ENCODE measurements at places on chromosomes 2 and 18.

GRCh38 chr2:136423516-136423996 is 305.6 kb upstream of the CXCR4 start:
- peak; percentile 55 for DNase-seq

- no peak for DNase-seq
Measured at GRCh38 chr2:220946552-220946951, 625.6 kb downstream of the EPHA4 start.

GRCh38 chr18:61943175-61943964 is 50.6 kb upstream of the RNF152 start:
- DNase-seq, result no peak

GRCh38 chr2:196453613-196454047 is 185.9 kb upstream of the CCDC150 start:
- DNase-seq, result no peak

GRCh38 chr2:86760371-86760770 is 30.3 kb downstream of the CD8A start:
- no peak for DNase-seq

DNA sequence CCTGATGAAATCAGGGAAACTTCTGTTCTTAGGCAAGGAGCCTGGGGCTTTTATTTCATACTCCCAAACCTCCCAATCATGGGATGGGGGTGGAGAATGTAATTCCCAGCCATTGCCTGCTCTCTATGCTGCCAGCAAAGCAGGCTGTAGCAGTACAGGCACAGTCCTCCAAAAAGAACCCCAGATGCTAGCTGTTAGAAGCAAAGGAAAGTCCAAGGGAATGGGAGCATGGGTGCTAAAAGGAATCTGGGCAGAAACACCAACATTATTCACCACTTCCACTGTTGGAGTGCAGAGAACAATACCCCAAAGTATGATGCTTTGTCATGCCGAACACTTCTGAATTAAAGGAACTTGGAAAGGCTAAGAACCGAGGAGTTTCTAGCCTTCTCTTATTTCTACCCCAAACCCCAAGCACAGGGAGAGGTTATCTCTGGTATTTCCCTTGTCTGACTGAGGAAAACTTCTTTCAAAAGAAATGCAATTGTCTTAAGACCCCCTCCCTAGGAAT is 24.7 kb downstream of the MDH1 start:
- DNase-seq, result no peak

GRCh38 chr2:237130562-237131421 is 45.1 kb downstream of the COPS8 start:
- DNase-seq, result no peak

- DNase-seq, result no peak
Measured at GRCh38 chr2:10912076-10912731, 470 bp downstream of the KCNF1 start.

GRCh38 chr2:164877169-164877568 is 35.5 kb upstream of the COBLL1 start:
- no peak for DNase-seq

GRCh38 chr2:136305517-136306192 is 187.7 kb upstream of the CXCR4 start:
- peak; percentile 38 for DNase-seq

- DNase-seq, result no peak
Measured at GRCh38 chr2:72143441-72144273, 4.0 kb downstream of the CYP26B1 start.

DNA sequence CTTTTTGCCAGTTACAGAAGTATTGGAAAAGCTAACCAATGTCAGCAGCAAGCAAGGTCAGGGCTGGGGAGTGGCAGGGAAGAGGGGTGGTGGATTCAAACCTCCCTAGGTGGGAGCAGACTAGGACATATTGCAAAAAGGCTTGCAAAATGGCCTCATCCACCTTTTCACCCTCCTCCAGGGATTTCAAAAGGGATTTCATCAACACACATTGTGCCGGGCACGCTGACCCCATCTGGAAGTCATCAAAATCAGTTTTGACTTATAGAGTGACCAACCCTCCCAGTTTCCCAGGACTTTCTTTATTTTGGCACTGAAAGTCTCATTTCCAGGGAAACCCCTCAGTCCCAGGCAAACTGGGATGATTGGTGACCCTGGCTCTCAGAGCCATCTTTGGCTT is 94.7 kb downstream of the BIN1 start:
- no peak for DNase-seq

DNA sequence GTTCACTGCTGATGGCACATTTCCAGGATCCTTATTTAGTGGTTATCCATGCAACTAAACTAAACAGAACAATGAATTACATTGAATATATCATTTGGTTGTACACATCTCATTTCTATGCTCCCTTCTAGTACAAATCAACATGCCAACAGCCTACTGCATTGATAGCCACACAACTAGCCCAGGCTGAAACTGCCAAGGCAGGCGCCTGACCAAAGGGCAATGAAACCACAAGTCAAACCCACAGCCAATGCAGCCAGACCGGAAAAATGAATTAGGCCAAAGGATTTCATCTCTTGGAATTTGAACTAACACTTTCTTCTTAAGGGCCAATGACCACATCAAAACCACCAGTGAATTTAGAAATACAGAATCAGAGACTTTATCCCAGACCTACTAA is 196.4 kb downstream of the NOL4 start:
- no peak for DNase-seq

GRCh38 chr2:55989405-55989804 is 65.8 kb upstream of the EFEMP1 start:
- no peak for DNase-seq

- DNase-seq, result no peak
Measured at GRCh38 chr2:63425079-63425416, 163.2 kb downstream of the WDPCP start.

- DNase-seq, result no peak
Measured at GRCh38 chr2:171318463-171318934, 115.3 kb downstream of the METTL8 start.

DNA sequence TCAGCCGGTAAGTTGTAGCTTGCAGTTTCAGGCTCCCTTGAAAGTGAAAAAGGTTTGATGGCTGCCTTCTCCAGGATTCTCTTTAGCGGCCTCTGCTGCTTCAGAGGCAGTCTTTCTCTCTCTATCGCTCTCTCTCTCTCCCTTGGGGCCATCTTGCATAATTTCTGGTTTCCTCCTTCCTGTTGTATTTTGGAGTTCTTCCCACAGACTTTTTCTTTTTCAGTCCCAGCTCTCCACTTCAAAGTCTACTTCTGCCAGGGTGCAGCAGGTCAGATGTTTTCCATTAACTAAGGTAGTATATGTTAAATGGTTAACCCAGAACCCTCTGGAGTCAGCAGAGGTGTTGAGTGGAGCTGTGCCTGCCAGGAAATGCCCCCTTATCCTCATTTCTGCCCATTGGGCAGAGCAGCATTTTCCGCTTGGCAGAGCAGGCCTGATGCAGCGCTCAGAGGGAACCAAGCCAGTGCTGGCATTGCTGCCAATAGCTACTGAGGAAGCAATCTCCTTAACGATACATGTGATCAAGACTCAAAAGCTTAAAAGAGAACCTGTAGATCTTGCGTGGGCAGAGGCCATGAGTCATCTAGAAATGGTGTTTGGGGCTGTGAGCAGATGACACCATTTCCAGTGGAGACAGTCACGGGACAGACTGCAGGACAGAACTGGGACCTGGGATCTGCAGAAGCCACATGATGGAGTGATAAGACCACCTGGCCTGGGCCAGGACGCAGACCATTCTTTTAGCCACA is 20.8 kb downstream of the DBI start:
- DNase-seq, result no peak

GRCh38 chr2:196640031-196640548 is 575 bp downstream of the CCDC150 start:
- no peak for DNase-seq

GRCh38 chr2:44433895-44434294 is 72.1 kb downstream of the CAMKMT start:
- DNase-seq, result no peak

GRCh38 chr2:191155608-191156071 is 4.8 kb upstream of the STAT4 start:
- no peak for DNase-seq

DNA sequence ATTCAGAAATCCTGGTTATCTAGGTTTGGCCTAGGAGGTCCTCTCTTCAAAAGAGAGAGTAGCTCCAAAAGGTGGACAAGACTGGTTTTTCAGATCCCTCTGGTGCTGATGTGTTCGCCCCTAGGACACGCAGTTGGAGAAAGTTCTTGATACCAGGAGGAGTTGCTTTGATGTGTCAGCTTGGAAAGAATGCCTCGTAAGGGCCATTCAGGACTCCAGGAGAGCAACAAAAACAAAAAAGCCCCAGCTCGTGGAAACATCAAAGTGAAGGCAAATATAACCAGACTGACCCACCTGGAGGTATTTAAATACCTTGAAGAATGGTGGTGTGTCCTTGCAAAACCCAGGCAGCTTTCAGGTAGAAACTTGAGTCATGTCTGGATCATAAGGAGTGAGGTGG is 12.5 kb upstream of the LBH start:
- DNase-seq, result no peak

- no peak for DNase-seq
Measured at GRCh38 chr18:70333316-70333715, 44.5 kb downstream of the SOCS6 start.

DNA sequence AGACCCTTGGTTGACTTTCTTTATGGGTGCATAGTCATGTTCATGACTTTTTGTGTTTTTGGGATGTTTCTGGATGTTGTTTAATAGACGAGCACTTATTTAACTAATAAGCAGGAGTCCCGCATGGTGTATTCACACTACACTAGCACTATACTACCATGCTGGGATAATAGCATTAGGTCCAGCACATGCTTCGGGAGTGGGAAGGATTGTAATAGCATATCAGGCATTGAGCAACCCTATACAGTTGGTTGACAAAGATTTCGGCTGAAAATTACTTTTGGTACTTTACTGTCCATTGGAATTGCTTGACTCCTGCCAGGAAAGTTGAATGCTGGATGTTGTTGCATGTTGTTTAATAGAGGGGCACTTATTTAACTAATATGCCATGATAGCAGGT is 2.8 kb downstream of the SH3RF3 start:
- DNase-seq, result no peak

DNA sequence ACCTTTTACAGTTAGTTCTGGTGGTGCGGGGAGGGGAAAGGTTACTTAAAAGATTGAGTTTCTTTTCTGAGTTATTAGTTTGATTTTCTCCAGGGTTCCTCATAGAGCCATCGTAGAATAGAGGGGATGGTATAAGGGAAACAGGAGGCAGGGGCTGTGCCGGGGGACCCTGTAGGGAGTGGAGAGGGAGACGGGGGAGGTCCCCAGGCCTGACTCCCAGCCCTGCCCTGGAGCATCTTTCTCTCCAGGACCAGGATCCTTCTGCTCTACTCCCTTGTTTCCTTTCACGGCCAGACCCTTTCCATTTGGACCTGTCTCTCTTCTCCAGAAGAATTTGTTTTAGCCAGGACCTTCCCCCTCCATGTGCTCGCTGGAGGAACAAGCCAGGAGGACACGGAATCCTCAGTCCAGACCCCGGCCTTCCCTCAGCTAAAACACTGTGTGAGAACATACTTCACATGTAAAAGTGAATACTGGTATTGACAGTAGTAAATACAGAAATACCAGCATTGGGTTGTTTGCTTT is 35.4 kb downstream of the DGKD start:
- DNase-seq, result no peak

- DNase-seq, result no peak
Measured at GRCh38 chr2:231379266-231380215, 16.0 kb upstream of the B3GNT7 start.

GRCh38 chr2:26488463-26489212 is 10.7 kb upstream of the OTOF start:
- DNase-seq, result no peak

GRCh38 chr2:42614838-42615237 is 46.4 kb downstream of the MTA3 start:
- DNase-seq, result no peak

GRCh38 chr2:3039188-3040065 is 338.2 kb downstream of the EIPR1 start:
- DNase-seq, result no peak

- no peak for DNase-seq
Measured at GRCh38 chr2:176763851-176764404, 448.7 kb upstream of the HNRNPA3 start.

DNA sequence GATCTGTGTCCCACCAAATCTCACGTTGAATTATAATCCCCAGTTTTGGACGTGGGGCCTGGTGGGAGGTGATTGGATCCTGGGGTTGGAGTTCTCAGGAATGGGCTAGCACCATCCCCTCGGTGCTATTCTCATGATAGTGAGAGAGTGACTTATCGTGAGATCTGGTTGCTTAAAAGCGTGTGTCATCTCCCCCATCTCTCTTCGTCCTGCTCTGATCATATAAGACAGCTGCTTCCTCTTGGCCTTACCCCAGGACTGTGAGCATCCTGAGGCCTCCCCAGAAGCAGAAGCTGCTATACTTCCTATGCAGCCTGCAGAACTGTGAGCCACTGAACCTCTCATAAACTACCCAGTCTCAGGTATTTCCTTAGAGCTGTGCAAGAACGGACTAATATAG is 163.7 kb upstream of the NDUFV2 start:
- DNase-seq, result no peak

DNA sequence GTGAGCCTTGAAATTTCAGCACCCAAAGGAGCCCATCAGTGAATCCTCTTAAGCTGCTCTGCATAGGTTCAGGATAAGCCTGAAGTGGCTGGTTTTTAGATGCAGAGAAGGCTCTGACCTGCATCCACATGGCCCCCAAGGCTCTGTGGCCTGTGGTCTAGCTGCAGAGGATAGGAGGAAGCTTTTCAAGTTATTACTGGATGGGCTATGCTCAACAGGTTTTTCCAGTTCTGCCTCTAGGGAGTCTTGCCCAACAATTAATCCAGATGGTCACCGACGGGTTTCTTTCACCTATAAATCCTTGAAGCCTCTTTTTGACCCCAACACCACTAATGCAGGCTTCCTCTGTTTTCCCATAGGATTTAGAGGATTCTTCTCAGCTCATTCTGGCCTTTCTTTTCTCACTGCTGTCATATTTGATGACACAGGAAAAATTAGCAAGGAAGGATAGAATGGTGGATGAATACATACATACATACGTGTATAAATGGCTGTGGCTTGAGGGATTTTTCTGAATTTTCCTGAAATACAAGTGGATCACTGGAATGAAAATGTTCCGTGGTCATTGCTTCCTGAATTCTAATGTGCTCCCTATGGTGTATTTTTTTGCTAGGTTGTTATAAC is 52.2 kb upstream of the BCL2L11 start:
- no peak for DNase-seq

DNA sequence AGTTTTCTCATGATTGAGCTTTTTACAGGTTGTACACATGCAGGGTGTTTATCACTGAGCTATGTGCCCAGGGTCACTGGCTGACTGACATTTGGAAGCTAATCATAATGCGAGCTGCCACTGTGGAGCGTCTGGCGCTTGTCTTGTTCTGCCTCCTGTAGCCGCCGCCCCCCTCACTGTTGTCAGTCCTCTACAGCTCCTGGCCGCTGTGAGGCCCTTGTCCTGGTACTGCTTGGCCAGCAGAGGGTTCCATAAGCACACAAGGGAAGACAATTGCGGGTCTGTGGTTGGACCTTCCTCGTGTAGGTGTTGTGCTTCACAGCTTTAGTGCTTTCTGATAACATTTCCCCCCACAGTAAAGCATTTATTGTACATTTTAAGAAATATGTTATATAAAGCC is 105.6 kb upstream of the LDLRAD4 start:
- DNase-seq, result no peak
